ENCODE measurements at places on chromosomes 4 and X. TPM values are rescaled to one million over a fixed set of nuclear protein-coding genes. Genes with fewer than 3 reads are reported as not detected.

- DNase-seq = no peak
Observed at GRCh38 chrX:110321670-110322069, 3.8 kb upstream of the AMMECR1 start.

TRPC3 gene
- 0.07 TPM for total RNA-seq

DNA sequence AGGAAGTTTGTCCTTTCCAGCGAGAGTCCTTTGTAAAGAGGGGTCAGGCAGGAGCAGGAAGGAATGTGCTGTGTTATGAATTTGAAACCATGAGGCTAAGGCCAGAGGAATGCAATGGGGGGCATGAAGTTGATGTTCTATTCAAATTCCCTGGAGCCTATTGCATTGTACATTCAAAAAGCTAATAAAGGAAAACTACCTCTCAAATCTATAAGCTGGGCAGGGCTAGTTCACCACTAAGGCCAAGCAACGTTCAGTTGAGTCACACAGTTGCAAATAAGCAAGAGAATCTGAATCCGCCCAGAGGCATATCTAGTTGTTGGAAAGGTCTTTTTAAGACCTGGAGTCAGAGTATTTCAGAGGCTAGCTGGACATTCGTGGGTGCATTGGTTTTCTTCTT is 148.3 kb downstream of the DCTD start:
- DNase-seq = no peak

CENPU gene
- 23.3 TPM for total RNA-seq

GRCh38 chr4:176277162-176277904 is 8.3 kb upstream of the ASB5 start:
- no peak for DNase-seq

TMPRSS11B gene
- not detected for total RNA-seq

GLOD5 gene
- total RNA-seq = not detected
